ENCODE measurements at places on chromosomes 5 and 9.

GRCh38 chr5:107874795-107875194 lies 204.1 kb upstream of the EFNA5 start:
- DNase-seq: no peak

GRCh38 chr9:113153599-113153998 lies 2.8 kb downstream of the SLC31A2 start:
- no peak for DNase-seq

DNA sequence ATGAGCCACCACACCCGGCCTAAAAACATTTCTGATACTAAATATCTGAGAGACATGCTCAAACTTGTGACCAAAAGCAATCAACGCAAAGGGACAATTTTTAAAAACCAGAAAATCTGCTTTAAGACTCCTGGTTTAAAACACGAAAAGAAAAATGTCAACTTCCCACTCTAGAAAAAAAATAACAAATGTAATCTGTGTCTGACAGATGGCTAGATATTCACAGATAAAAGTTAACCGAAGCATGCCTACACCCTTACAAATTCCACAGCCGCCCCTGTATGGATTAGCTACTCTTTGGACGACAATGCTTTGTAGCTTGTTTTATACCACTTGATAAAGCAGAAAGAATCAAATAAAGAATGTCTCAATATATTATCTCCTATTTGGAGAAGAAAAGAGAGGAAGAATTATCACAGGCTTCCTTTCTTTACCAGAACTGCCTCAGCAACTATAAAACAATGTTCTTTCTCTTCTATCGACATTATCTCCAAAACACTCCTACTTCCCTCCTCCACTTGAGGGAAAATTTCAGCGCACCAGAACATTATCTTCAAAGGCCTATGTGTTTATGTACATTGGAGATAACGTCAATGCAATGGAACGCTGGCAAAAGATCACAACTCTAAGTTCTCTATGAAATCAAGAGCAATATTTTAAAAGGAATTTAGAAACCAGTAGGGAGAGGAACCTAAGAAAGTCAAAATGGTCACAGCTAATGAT lies 26.2 kb downstream of the CEMIP2 start:
- no peak for DNase-seq

DNA sequence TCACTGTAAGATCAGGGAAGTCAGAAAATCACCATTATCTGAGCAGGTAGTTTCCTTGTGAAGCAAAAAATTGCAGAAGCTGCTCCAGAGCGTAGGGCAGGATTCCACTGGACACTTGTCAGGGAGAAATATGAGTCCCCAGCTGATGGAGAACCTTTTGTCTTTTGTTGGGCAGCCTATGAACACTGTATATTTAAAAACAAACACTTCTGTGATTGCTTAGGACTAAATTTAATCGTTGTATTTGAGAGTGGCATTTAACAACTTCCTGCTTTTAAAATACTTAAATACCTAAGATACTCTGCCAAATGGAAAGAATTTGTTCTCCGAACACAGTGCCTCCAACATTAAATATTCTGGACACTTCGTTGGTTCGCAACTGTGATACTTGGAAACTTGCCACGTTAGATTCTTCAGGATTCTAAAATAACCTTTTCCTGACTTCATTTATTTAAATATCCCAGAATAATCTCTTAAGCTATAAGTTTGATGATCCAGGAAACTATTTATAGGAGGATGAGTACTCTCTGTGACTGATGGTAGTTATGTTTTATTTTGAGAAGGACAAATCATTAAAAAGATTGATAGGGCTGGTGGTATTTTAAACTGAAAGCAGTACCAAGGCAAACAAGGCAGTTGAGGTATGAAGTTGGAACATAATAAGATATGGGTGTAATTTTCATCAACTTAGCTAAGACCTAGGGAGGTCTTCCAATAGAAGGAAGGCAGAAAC lies 2.7 kb upstream of the HSPA4 start:
- DNase-seq: no peak

- DNase-seq: no peak
These were observed 22.2 kb downstream of the SH3GL2 start for GRCh38 chr9:17600962-17601593.

GRCh38 chr9:104090578-104090977 lies 3.5 kb upstream of the SMC2 start:
- DNase-seq: no peak

DNA sequence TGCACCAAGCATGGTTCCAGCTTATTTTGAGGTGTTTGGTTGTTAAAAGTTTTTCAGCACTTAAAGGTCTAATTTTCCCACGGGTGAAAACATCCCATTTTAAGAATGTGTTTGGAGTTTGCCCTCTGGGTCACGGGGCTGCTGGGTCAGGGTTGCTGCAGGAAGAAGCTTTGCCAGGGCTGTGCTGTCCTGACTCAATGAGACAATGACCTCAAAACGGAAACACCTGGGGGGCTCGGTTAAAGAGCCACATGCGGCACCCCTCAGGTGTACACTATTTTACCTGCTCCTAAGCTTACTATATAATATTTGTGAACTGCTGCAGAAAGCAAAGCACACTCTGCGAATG lies 27.6 kb downstream of the UBE2QL1 start:
- DNase-seq: no peak

DNA sequence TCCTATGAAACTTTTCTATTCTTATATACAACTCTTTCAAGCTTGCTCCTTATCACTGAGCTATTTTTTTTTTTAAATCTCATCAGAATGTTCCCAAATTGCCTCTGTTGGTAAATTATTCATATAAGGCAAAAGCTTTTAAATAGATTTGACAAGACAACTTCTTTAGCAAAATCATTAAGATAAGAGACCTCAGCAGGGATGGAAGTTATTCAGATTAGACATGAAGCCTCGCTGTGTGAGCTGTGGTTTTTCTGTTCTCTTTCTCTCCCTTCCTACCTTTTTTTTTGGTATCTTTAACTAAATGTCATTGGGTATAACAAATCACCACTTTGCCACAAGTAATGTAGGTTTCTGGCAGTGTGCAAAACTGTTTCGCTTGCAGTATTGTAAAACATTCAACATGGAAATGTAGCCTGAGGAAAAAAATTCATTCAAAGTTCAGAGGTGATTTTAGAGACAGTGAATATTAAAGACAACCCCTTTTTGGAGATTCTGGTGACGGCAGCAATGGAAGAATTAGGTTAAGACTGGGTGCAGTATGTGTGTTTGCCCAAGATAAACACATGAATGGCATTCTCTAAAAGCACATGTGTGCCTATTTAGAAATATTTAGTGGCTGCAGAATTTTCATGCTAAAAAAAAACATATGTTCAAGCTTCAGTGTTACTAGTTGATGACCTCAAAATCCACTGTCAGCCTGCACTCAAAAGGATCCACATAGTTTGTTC lies 467.1 kb downstream of the ZNF608 start:
- no peak for DNase-seq

DNA sequence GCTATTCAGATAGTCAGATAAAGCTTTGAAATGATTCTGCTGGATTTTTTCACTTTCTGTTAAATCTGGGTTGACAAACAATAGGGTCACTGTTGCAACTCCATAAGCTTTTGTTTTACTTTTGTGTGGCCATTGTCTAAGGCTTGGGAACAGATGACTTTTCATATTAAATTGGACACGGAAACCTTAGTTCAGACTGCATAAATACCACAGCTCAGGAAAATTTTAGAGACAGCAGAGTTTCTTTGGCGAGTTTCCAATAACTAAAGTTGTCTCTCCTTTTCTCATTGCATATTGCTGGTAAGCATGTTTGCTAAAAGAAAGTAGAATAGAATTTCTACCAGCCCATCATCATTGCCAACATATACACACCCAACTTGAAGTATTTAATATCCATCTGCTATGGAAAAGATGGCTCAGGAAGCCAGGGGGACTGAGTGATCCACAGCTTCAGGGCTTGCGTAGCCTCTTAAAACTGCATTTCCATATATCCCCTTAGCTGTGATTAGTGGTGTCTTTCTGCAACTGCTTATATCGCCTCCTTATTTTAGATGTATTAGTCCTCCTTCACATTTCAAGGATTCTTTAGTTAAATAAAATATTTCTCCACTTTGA lies 168.2 kb downstream of the ARHGAP26 start:
- no peak for DNase-seq

GRCh38 chr9:12922224-12922866 lies 147.5 kb downstream of the LURAP1L start:
- DNase-seq: no peak

DNA sequence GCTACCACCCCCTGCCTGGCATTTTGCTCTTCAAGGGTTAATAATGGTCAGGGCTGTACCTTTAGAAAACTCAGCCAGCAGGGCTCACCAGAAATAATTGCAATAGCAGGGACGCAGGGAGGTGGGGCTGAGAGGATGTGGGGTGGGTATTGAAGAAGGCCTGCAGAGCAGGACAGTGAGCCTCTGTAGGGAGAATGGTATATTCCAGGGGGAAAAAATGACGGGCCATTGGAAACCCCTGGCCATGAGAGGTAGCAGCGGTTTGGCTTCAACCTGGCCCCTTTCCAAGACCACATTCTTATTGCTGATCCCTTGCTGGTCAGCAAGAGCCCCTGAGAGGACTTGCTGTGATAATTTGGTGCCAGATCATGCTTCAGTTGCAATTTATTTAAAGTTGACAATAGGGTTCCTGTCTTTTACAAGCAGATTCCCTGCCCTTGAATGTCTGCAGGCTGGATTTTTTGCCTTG lies 36.7 kb upstream of the CTNNA1 start:
- no peak for DNase-seq

DNA sequence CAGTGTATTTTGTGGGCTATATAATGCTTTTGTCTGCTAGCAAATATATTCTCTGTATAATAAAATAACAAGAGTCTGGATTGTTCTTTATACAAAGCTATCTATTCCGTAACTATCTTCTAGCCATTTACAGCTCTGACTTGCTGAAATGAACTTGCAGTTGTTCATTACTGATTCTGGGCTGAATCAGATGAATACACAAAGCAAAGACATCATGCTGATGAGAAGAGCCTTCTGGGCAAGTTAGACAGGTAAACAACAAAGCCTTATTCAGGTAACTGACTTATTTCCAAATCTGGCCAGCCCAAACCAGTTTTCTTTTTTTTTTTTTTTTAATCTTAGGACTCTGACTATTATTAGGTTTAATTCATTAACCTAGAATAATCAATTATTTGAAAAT lies 255.5 kb downstream of the KIAA0825 start:
- DNase-seq: no peak

DNA sequence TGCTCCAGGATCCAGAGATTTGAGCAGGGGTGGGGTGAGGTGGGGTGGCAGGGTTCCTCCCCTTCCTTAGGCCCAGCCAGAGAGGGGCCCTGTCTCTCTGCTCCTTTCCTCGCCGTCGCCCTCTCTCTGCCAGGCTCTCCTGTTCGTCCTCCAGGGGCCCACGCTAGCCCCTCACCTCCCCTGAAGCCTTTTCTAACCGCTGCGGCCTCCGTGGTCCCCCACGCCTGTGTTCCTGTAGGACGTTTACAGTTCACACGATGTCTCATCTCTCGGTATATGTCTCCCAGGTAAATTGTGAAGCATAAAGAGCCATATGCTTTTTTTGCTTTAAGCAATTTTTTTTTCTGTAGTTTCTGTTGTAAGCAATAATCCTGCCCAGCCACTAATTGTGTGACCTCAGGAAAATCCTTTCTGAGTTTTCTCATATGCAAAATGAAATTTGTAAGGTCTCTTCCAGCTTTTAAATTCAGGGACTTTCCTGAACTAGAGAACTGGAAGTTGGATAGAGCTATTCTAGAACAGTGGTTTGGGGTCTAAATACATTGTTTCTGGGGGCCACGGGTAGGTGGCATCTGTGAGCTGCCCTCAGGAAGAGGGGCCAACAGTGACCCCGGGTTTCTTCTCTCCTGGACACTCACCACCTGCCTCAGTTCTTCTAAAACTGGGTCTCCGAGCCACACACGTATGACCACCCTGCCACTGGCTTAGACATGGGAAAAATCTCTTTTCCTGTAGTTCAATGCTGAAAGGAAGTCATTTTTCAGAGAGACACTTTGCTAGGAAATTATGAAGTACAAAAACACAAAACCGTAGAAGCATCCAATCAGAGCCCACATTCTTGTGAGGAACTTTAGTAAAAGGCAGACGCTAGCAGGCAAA lies 50.2 kb upstream of the ZNF366 start:
- no peak for DNase-seq

DNA sequence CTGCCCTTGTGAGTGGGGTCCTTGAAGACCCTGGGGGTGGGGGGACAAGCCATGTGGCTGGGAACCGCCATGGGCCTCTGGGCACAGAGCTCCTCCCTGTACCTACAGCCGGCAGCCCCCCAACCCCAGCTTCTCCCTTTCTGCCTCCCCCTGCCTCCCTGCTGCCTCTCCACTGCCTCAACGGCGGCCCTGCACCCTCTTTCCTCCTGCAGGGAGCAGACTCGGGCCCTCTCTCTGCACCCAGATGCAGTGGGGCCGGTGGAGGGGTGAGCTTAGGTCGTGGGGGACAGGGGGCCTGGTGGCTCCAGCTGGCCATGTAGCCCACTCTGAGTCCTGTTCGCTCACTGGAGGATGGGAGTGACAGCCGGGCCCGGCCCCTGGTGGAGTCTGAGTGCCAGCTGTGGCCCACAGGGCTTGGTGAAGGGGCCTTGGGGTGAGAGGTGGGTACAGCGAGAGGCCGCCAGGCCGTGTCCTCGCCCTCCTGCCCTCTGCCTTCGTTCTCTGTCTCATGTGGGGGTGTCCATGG lies 139.3 kb upstream of the COL5A1 start:
- no peak for DNase-seq
